ENCODE measurements at places on chromosomes 1 and 21.

DNA sequence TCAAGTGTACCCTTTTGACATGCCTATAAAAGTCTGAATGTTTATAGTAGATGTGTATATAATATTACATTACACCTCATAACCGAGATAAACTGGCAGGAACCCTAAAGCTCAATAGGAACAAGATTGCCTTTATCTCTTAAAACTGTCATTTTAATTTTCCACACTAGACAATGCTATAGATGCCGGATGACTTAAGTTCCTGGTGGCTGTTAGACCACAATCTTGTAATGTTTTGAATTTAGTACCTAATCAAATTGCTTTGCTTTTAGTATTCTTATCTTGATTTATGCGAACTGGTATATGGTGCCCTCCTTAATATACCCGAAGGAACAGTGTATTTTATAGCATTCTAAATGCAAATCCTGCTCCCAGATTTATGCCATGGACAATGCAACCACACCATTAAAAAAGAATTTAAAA, 1397.0 kb upstream of the ADGRL4 start:
- DNase-seq = no peak

GRCh38 chr1:2633936-2634491, 1.2 kb upstream of the MMEL1 start:
- DNase-seq = no peak

- DNase-seq = no peak
These were observed 29.9 kb downstream of the KLHL20 start for GRCh38 chr1:173744651-173745050.

- no peak for DNase-seq
These were observed 20.1 kb downstream of the OR2B11 start for GRCh38 chr1:247437551-247438505.

Measured in amygdala (tissue), 56 donors.